ENCODE measurements at places on chromosomes 3 and 15.

GRCh38 chr3:152909180-152909883 lies 74.4 kb downstream of the P2RY1 start:
- DNase-seq, result no peak

DNA sequence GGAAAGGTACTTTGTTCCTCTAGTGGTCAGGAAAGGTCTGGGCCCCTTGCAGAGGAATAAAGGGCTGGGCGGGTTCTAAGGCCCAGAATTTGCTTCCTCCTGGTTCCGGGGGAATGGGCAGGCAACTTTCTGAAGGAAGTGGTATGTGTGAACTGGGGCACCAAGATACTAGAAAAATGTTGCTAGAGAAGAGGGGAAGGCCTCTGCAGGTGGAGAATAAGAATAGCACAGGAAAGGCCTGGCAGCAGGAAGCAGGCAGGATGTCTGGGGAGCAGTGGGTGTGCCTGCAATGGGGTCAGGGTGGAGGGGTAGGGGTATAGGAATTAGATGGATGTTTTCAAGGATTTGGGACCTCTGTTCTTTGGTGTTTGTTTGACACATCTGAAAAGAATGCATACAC lies 2.0 kb downstream of the SLC22A13 start:
- DNase-seq, result no peak

- DNase-seq, result no peak
Observed at GRCh38 chr3:81643721-81644120, 117.7 kb downstream of the GBE1 start.

- no peak for DNase-seq
Observed at GRCh38 chr3:191409791-191410359, 51.1 kb upstream of the PYDC2 start.

DNA sequence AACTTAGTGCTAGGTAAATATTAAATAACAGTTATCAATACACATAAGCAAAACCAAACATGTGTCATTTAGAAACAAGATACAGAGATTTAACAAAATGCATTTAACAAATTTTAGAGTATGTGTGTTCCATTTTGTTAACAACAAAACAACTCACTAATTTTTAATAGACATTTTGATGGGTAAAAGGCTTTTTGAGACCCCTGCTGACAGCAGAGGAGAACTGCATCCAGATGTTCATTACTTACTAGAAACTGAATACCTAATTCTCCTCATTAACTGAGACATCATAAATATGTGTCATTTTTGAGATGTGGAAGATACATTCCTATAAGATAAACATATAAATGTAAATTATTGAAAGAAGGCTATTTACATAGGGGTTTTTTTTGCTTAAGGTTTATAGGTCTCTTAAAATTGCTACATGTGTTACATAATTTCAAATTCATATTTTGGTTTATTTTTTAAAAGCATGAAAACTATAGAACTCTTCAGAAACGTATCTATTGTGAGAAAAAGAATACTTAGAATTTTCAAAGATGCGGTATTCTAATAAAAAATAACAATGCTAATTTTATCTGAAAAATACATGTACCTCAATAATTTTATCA lies 1009.8 kb downstream of the TUSC7 start:
- DNase-seq, result no peak

DNA sequence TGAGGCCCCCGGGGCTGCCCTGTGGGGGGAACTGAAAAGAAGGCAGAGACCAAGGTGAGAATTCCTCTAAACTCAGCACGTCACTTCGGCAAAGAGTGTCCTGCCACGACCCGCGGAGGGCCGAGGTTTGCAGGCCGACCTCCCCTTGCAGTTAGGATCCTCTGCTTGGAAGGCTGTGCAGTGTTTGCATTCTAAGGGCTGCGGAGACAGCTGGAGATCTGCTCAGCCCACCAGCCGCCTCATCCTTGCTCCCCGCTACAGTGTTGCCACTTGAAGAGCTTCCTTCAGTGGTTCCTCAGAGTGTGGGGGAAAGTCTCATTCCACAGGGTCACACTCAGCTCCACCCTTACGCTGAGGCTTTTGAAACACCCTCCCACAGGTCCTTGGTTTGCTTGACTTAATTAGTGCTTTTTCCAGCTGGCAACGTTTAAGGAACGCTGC lies 10.8 kb downstream of the SLC51A start:
- no peak for DNase-seq

DNA sequence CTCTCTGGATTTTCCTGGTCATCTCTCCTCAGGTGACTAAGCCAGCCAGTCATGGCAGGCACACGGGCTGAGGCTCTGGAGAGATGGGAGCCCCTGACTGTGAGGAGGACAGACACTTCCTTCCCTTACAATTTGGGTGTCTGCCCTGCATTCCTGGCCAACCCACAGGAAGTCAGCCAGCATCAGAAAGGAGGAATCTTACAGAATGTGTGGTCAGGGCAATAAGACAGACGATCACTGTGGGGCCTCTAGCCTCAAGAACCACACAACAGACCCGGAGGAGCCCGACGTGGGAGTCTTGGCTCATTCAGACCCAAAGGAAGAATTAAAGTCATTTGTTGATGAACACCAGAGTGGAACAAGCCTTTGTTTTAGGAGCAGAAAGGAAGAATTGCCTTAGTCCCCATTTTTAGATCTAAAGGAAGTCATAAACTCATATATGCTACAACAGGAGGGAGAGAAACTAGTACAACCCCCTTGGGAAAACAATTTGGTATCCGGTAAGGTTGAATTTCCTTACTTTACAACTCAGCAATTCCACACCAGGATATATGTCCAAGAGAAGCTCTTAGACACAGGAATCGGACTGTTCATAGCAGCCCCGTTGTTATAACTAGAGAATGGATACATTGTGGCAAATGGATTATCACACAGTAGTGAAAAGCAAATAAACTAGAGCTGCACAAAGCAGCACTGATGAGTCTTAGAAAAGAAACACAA lies 62.2 kb downstream of the ABTB1 start:
- no peak for DNase-seq

DNA sequence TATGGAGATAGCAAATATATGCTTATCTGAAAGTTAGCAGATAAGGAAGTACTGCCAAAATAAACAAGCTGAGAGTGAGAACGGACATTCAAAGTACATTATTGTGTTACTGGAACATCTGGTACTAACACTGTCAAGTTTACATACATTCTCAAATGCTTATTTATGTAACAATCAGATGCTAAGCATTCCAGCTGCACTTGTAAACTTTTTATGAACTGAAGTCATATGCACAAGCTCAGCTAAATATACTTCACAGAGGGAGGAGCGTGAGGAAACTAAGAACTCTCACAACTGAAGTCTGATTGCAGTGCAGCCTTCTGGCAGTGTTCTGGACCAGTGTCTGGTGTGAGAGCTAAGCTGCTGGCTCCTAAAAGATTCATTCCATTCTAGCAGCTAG lies 223.7 kb upstream of the NANOGP8 start:
- DNase-seq, result no peak

GRCh38 chr15:48538941-48539340 lies 106.6 kb downstream of the FBN1 start:
- no peak for DNase-seq

DNA sequence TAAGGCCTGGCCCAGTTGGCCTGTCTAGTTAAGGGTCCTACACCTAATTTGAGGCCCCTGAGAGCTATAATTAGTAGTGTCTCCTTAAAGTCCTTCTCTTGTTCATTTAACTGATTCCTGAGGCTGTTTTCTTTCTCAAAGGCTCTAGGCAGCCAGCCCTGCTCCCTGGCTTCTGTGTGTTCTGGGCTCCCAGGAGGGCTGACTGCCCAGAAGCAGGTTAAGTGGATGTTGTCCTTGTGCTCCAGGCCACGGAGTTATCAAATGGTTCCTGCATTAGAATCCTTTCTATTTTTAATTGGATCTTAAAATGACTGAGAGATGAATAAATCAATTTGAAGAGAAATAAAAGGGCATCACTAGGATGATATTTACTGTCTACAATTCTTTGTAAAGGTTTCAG lies 140.0 kb downstream of the SNRK start:
- DNase-seq, result peak; percentile 75

- DNase-seq, result no peak
Observed at GRCh38 chr3:132817646-132818177, 95.5 kb upstream of the NPHP3 start.

- DNase-seq, result no peak
Observed at GRCh38 chr3:123750659-123751420, 133.3 kb downstream of the MYLK start.

DNA sequence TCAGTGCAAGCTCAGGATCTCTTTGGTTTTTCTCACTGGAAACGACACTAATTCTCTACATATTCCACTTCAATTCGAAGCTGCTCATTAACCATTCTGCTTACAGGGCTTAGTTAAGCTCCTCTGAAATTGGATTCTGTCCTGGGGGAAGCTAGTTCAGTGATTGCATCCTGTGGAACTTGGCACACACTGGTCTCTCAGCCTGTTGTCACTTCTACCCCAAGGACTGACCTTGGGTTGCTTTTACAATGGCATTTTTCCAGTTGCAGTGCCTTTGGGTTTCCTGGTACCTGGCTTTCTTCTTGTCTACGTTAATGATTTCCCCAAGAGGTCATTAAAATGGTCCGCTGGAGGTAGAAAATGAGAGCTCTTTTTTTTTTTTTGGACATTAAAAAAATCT lies 33.3 kb upstream of the GABRB3 start:
- DNase-seq, result no peak

DNA sequence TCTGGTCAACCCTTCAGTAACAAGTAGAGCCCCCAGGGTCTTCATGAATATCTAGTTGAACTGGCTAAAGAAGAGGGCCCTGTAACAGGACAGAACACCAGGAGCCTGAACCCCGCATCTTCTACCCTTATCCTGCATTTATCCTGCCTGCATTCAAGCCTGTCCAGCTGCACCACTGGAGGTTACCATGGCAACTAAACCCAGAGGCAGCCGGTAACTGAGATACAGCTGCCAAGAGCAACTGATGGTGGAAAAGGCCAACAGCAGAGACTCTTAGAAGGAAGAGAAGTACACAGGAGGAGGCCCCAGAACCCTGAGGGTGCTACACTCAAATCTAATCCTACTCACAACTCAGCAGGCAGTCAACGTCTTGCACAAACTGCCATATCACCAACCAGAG lies 3.7 kb upstream of the PRKAR2A start:
- DNase-seq, result no peak

GRCh38 chr3:186021673-186022362 lies 84.0 kb upstream of the TRA2B start:
- no peak for DNase-seq

DNA sequence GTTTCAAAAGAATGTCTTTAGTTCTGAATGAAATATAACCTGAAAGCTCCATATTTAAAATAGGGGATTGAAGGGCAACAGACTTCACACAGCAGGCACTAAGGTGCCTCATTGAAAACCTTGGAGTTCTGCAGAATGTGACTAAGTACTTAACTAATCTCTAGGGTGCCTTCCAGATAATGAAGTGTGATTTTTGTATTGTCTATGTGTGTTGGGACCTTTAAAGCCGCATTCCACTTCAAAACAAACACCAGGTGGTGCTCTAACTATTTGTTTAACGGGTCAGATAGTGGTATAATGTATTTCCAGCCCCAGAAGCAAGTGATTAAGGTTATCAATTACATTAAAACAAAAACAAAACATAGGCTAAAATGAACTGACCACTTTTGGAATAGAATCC lies 28.0 kb downstream of the TFG start:
- no peak for DNase-seq

DNA sequence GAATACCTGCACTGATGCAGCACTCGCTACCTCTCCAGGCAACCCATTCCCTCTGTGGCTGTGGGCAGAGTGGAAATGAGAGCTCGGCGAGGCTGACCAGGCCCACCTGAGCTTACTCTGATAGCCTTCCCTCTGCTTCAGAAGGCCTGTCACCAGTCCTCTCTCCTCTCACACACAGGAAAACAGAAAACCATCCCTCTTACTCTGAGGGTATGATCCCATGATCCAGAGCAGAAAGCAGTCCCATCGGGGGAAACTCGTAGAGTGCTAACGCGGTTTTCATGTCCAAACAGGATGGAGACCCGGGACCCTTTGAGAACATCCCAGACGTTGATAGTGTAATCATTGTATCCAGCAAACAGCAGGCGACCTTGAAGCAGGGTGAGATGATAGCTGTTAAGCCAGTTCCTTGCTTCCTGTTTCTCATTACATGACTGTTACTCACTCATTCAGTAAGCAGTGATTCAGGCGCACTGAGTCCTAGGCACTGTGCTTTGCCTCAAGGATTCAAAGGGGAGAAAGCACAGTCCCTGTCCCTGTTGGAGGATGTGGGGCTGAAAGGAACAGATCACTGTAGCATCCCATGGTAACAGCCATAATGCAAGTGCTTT lies 11.8 kb upstream of the BCL2L10 start:
- DNase-seq, result no peak

Measured in Right ventricle myocardium superior (tissue), 1 donor.